Activated CD4-positive, alpha-beta T cell treated with anti-CD3 and anti-CD28 coated beads, Interleukin-10, Interleukin-2, amounts not matched to agents 100 ng/mL and 50 ng/mL, durations not matched to agents 16 hours and 8 hours (primary cell): ENCODE measurements at places on chromosomes 6 and 20.

DNA sequence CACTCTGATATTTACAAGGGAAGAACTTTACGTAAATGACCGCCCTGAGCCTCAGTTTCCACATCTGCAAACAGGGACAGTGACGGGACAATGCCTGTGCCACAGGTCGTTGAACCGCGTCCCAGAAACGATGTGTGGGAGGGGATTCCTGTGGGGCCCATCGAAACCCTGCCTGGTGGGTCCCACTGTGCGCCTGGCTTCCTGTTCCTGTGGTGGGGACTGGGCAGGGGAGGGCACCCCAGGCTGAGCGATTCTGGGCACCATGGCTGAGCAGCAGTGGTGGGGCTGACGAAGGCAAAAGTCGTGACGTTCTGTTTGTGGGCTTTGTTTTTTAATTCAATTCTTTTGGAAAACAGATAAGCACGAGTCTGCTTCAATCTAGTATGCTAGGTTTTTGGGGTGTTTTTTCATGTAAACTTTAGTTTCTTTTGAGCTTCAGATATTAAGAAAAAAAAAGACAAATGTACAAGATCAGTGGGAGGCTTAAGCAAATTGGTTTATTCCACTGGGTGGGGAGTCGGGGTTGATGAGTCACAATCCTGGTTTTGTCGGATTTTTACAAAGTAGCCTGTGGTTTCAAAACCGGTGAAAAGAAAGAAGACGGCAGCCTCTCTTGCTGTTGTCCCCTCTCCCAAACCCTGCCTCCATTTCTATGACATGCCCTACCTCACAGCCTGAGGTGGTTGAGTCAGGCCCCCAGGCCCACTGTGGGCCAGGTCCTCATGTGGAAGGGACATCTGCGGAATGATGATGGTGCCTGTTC is 40.4 kb downstream of the GNAS-AS1 start:
- peak; percentile 30 for DNase-seq

DNA sequence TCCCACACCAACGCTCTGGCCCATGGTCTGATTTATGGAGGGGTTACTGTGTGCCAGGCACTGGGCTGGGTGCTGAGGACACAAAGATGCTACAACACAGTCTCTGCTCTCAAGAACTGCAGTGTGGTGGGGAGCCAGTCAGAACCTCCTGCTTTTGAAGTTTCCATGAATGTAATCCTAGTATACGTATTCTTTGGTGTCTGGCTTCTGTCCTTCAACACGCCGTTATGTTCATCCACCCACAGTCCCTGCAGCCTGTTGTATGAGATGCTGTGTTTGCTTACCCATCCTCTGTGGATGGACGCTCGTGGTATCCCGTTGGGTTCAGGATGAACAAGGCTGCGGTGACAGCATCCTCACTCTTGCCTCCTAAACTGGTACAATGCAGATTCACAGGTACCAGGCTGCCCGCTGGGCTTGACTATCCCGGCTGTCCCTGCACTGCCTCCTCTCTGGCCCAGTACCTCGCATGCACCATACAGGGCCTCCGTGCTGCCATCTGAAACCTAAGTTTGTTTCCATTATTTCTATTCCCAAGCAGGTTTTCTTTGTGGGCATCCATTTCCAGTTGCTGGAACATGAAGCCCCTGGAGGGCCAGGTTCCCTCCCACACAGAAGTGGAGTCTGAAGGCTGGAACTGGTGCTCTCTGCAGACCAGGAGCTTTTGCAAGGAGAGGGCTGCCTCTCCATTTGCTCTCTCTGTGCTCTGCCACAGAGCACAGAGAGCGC is 364.5 kb downstream of the ZFAND3 start:
- DNase-seq = no peak

GRCh38 chr6:150176152-150176551 is 33.3 kb downstream of the PPP1R14C start:
- no peak for DNase-seq

- DNase-seq = no peak
These were observed 46.2 kb downstream of the RPP40 start for GRCh38 chr6:4957521-4958231.

DNA sequence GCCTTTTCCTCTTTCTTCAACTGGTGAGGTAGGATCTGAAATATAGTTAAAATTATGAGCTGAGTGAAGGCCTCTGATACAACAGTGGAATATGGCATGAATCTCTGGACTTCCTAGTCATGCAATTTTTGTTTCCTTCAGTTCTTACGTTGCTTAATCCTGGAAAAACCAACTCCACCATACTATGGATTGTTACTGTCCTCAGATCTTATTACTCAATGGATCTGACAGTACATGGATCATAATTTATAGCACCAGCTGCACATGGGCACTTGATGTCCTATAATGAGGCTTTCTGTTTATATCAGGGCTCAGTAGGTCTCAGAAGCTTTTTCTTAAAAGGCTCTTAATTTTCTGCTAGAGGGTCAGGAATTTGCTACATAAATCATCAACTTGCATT is 1341.0 kb upstream of the EYS start:
- no peak for DNase-seq

DNA sequence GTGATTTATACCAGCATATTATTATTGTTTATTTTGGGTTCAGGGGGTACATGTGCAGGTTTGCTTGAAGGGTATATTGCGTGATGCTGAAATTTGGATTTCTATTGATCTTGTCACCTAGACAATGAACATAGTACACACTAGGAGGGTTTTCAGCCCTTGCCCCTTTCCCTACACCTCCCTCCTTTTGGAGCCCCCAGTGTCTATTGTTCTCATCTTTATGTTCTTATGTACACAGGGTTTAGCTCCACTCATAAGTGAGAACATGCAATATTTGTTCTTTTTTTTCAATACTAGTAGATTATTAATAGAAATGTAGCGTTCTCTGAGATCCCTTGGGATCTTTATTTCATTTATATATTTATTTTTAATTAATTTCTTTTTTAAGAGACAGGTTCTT is 79.2 kb upstream of the MRAP2 start:
- DNase-seq = no peak

GRCh38 chr6:43788301-43788700 is 18.3 kb downstream of the VEGFA start:
- DNase-seq = no peak

DNA sequence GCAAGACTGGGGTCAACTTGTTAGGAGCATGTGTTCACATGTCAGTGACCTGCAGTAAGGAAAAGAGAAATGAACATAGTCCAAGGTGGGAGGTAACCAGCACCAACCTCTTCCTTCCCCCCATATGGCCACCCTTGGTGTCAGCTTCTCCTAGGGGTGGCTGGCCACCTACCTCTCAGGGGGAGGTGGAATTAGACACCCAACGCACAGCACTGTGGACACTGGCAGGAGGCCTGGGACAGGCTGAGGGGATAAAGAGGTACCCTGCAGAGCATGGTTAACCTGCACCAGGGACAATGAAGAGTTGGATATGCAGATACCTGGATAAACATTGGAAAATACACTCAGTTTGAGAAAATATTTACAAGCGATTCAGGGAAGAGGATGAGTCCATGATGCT is 84.5 kb downstream of the IYD start:
- DNase-seq = no peak

GRCh38 chr20:51121272-51121671 is 98.4 kb upstream of the KCNG1 start:
- DNase-seq = no peak

GRCh38 chr20:20894280-20894679 is 181.8 kb upstream of the RALGAPA2 start:
- no peak for DNase-seq

GRCh38 chr6:34145161-34146020 is 496 bp downstream of the GRM4 start:
- DNase-seq = peak; percentile 26

DNA sequence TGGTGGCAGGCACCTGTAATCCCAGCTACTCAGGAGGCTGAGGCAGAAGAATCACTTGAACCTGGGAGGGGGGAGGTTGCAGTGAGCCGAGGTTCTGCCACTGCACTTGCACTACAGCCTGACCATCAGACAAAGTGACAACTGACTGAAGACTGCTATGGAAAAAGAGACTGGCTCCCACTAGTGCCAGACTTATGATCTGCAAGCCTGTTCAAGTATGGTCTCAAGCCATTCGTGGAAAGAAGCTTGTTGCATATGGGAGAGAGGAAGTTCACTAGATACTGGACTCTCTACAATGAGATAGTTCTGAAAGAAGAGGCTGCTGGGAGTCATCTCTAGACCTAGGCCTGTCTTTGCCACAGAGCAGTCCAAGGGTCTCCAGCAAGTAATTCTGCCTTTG is 26.7 kb downstream of the MDN1 start:
- peak; percentile 53 for DNase-seq

GRCh38 chr6:2102966-2103365 is 142.4 kb downstream of the GMDS start:
- no peak for DNase-seq

- peak; percentile 28 for DNase-seq
These were observed 608.4 kb downstream of the EPHA7 start for GRCh38 chr6:92810913-92811312.

DNA sequence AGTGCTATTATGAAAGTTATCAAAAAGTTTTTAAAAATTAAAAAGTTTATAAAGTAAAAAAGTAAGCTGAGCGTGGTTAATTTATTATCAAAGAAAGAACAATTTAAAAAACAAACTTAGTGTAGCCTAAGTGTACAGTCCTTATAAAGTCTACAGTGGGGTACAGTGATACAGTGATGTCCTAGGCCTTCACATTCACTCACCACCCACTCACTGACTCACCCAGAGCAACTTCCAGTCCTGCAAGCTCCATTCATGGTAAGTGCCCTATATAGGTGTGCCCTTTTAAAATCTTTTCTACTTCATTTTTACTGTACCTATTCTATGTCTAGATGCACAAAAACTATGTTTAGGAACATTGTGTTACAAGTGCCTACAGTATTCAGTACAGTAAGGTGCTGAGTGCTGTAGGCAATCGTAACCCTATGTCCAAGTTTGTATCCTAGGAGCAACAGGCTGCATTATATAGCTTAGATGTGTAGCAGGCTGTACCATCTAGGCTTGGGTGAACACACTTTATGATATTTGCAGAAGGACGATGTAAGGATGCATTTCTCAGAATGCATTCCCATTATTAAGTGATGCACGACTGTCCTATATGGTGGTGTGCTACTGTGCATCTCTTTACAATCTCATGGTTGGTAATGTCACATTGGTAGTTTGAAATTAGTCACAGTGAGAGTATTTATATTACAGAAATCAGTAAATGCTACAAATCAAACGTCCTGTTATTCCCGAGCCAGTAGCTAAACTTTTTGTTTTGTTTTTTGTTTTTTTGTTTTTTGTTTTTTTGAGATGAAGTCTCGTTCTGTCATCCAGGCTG is 158.3 kb downstream of the GMPR start:
- DNase-seq = peak; percentile 63

GRCh38 chr20:63048516-63049190 is 41.9 kb upstream of the BHLHE23 start:
- no peak for DNase-seq

DNA sequence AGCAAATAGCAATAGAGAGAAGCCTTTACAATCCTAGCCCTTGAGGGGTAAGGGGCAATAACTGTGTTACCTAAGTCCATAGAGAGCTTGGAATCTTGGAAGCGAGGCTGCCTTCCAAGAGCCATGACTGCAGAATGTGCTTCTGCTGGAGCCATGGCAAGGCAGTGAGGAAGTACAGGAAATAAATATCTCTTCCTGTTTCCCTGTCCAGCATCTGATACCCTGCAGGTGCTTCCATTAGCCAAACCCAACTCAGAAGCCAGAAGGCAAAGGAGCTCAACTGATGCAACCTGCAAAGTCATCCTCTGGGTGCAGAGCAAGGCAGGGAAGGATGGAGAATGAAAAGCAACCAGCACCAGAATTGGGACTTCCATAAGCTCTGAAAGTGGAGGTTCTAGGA is 41.0 kb upstream of the KLHL31 start:
- DNase-seq = no peak

DNA sequence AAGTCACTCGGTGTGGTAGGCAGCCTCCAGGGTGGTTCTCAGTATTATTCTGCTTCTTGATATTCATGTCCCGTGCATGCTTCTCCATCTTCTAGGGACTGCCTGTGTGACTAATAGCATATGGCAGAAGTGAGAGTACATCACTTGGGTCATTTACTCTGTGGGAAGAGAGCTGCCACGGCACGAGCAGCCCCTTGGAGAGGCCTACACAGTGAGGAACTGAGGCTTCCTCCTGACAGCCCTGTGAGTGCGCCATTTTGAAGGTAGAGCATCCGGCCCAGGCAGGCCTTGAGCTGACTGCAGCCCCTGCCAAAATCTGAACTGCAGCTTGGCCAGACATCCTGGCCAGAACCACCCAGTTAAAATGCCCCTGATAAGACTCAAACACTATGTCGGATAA is 17.3 kb upstream of the MCUR1 start:
- DNase-seq = no peak

- peak; percentile 71 for DNase-seq
These were observed 30.0 kb upstream of the ZNF217 start for GRCh38 chr20:53623454-53624211.

GRCh38 chr20:25470045-25470444 is 62.6 kb downstream of the GINS1 start:
- peak; percentile 48 for DNase-seq

DNA sequence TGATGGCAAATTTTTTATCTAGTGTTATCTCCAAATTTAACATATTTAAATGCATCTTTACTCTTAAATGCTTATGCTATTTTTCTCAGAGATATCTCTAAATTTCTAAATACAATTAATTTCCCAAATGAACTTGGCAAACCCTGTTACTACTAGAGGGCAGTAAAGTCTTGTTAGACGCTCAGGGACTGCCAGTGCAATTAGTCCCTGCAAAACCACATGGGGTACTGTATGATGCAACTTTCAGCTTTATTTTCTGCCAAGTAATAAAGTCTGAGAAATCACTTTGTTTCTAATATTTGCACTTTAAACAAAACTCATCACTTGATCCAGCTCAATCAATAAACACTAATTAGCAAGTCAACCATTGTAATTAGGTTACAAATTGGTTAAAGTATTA is 76.0 kb upstream of the ADGRB3 start:
- no peak for DNase-seq

DNA sequence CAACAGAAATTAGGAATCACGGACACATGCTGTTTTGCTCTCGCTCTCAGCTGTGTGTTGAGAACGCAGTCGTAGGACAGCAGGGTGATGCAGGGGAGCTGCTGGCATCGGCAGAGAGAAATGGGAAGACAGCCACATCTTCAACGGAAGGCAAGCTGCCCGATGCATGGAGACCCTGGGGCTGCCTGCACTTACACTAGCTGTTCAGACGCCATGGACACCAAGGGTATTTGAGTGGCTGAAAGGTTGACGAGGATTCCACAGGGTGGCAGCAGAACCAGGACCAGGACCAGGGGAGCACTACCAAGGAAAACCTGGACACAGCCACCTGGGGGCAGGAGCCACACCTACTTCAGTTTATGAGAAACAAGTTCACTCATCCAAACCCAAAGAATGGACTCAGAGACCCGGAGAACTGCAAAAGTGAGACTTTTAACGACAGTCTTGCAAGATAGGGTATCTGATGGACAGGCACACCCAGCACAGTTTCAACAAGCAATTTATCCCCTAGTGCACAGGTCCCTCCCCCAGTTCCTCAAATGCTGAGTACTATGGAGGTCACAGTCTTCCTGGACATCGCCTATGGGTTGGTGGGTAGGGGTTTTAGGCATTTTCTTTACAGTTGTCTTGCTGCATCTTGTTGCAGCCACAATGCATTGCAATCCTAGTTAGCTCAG is 56.3 kb upstream of the ENTPD6 start:
- DNase-seq = no peak
